Mesenchymal stem cell (in vitro differentiated cells and primary cell): ENCODE measurements at places on chromosomes 6 and 20.

GRCh38 chr20:62025394-62025793, 40.3 kb downstream of the TAF4 start:
- peak; percentile 8 for DNase-seq

- DNase-seq = no peak
These were observed 264.5 kb downstream of the SOX4 start for GRCh38 chr6:21858076-21858475.

DNA sequence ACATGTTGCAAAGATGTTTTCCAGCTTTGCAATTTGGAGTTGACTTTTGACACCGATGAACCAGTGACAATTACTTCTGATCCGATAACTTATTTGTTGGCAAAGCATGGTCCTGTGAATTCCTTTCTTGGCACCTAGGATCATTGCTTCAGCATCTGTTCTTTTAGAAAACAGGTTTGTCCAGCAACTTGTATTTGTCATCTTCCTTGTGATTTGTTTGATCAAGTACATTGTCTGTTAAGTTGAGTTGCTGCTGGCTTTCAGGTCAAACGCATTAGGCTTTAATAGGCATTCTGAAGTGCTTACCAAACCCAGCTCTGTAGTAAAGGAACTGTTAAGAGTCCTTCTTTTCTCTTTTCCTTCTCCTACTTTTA, 192.4 kb upstream of the ZNF217 start:
- no peak for DNase-seq

- DNase-seq = no peak
These were observed 18.2 kb downstream of the SYNDIG1 start for GRCh38 chr20:24487648-24488047.

GRCh38 chr6:160162030-160162566, 40.5 kb downstream of the SLC22A1 start:
- DNase-seq = no peak

- peak; percentile 73 for DNase-seq
These were observed 110.7 kb upstream of the PHACTR1 start for GRCh38 chr6:12605888-12606345.

DNA sequence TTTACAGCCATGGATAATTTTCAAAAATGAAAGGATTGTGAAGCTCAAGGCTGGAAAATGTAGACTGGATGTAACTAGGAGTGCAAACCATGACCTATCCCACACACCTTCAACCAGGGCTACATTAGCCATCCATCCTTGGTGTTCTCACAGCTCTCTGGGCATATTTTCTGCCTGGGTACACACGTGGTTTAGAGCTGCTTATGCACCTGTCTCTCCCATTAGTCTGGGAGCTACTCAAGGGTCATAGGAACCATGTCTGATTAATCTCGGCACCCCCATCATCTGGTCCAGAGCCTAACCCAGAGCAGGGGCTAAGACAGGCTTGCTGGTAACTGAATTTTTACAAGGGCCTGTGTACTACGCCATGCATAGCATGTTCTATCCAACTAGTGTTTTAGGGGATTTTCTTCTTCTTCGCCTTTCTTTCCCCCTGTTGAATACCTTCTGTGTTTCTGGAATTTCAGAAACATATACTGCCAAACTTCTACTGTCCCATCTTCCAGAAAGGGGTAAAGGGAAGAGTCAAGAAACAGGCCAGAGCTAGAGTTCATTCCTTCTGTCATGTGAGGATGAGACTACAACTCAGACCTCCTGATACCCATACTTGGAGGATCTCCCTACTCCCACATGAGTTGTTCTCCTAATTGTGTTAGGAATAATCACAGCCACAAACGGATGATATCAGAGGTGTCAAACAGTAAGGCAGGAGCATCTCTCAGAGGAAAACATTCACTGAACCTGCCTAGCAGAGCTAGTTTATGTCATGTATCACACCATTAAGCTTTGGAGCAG, 25.4 kb upstream of the FAM83C start:
- no peak for DNase-seq

- no peak for DNase-seq
These were observed 634.4 kb upstream of the MMS22L start for GRCh38 chr6:97917369-97917768.

GRCh38 chr20:53930651-53931504, 139.5 kb downstream of the BCAS1 start:
- no peak for DNase-seq

GRCh38 chr20:58832457-58832856, 18.2 kb downstream of the GNAS-AS1 start:
- peak; percentile 57 for DNase-seq

GRCh38 chr6:31683591-31683990, 2.7 kb upstream of the LY6G5C start:
- DNase-seq = no peak

- no peak for DNase-seq
These were observed 937 bp downstream of the SPACA1 start for GRCh38 chr6:88048578-88048977.

DNA sequence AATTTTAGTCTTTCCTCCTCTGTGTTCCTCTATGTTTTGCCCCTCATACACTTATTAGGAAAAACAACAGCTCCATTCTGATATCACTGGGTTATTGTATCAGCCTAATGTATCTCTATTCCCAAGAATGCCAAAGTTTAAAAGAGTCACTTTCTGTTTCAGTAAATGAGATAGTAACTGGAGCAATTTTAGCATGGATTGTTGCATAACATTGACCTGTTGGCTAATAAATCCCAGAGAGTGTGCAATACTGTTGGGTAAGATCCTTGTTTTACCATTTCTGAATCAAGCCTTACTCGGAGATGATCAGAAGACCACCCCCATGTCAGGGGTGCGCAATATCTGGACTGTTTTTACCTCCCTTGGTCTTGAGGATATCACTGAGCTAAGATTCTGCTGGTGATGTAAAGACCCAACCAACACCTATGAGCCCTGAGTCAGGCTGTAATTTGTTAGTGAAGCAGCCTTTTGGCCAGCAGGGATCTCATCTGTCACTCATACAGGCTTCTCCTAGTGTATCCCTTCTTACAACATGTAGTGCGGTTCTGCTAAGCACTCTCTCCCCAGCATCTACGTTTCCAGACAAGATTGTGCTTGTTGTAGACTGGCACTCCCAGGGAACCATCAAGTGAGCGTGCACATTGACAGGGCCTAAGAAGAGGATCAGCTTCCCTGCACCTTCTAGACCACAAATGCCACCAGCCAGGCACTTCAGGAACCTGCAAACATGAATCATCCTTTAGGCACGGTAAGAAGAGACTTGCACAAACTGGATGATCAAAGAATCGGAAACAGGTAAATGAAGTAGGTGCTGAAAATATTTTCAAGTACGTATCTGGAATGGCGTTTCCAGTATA, 11.5 kb upstream of the IPCEF1 start:
- no peak for DNase-seq

GRCh38 chr6:139540276-139540675, 165.8 kb upstream of the CITED2 start:
- DNase-seq = peak; percentile 88

- no peak for DNase-seq
These were observed 126.8 kb downstream of the IPCEF1 start for GRCh38 chr6:154229786-154230185.

DNA sequence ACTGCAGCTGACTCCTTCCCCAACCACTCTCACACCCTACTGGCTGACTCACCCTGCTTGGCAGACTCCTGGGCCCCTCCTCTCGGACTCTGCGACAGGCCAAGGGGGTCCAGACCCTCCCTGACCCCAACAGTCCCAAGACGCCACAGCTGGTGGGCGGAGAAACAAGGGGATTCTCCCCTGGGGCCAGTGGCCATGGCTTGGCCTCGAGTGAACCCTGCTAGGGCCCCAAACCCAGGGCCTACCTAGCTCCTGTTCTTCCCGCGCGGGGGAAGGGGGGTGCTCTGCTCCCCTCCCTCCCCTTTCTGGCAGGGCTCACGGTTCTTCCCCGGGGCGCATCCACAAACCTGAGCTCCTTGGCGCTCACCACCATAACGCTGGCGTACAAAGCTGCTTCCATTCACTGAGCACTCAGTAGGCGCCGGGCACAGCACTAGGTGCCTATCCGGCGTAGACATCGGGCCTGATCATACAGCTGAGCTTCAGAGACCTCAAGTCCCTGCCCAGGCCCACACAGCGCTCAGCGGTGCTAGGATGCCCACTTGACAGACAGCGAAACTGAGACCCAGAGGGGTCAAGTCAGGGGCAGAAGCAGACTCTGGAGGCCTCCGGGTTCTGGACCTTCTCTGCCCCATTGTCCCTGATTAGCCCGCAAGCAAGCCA, 597 bp downstream of the ADA start:
- DNase-seq = peak; percentile 24

- no peak for DNase-seq
These were observed 848.1 kb upstream of the EYS start for GRCh38 chr6:66555082-66555481.

- no peak for DNase-seq
These were observed 654.0 kb downstream of the QKI start for GRCh38 chr6:164068527-164068926.
